Activated naive CD4-positive, alpha-beta T cell treated with anti-CD3 and anti-CD28 coated beads for 36 hours (primary cell): ENCODE measurements at places on chromosomes 2 and 18.

- DNase-seq, result no peak
Measured at GRCh38 chr2:192208848-192209247, 14.1 kb upstream of the TMEFF2 start.

DNA sequence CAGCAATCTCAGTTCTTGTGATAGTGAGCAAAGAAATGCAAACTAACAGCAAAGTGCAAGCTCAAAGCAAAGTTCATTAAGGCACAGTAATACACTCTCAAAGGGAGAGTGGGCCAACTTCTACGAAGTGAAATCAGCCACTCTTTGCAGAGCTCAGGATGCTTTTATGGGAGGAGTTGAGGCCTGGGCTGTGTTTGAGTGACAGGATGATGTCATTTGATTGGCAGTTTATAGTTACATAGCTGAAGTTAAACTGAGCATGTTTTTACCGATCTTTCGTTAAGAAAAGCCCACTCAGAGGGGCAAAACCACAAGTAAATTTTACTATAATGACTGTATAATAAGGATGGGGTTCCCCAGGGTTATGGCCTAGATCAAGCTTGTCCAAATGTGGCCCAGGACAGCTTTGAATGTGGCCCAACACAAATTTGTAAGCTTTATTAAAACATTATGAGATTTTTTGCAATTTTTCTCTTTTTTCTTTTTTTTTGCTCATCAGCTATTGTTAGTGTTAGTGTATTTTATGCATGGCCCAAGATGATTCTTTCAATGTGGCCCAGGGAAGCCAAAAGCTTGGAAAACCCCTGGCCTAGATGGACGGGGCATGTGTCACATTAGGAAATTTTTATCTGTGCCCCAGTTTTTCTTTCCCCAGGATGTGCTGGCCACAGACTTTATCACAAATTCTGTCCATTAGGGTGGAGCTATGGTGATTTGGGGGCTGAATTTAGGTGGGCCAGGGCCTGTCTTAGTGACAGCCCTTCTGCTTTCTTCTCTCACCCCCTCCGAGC lies 8.3 kb upstream of the DNAH7 start:
- no peak for DNase-seq

DNA sequence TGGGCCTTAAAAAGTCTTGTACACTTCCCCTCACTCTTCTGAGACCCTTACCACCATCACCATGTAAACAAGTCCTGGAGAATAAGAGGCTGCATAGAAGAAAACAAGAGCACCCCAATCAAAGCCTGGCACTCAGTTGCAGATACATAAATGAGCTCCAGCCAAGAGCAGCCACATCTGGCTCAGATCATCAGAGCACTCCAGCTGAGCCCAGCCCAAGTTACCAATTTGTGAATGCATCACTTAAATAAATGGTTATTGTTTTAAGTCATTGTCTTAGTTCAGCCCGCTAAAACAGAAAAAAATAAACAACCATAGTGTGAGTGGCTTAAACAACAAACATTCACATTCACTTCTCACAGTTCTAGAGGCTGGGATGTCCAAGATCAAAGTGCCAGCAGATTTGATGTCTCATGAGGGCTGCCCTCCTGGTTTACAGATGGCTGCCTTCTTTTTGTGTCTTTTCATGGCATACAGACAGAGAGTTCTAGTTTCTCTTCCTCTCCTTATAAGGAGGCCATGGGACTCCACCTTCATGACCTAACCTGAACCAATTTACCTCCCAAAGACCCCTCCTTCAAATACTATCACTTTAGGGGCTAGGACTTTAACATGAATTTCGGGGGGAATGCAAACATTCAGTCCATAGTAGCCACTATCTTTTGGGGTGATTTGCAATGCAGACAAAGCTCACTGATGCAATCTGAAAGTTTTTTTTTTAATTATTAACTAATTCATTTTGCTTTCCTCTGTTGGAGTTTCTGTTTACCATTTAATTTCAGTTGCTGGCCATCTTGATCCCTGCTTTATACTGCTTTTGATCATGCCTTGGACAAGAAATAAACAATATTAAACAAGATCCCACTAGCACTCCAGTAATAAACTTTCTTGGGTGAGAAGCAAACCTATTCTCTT lies 187.5 kb upstream of the ACVR2A start:
- no peak for DNase-seq

- DNase-seq, result no peak
Measured at GRCh38 chr2:67322353-67323001, 74.7 kb upstream of the ETAA1 start.

DNA sequence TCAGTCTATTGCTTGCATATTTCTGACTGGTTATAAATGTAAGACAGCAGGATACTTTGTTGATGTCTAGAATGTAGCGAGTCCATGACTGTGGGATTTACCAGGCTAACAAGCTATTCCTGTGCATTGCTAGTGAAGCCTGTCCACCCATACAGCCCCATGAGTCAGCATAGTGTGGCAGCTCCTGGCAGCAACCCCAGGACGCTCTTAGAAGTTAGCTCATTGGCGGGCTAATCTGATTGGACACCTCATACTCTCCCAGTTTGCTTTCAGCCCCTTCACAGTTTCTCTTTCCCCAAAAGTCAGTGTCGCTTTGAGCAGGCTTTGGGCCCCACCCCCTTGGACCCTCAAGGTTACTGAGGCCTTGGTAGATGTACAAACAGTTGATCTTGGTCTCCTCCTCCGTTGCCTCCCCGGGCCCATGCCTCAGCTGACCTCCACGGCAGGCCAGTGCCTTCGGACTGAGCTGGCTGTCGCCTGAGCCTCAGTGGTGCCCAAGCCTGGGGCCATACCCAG lies 48.0 kb downstream of the COA5 start:
- no peak for DNase-seq

- no peak for DNase-seq
Measured at GRCh38 chr2:105808423-105809096, 63.8 kb downstream of the NCK2 start.

- DNase-seq, result no peak
Measured at GRCh38 chr2:48048476-48049171, 142.3 kb upstream of the FBXO11 start.

- no peak for DNase-seq
Measured at GRCh38 chr2:96819876-96820511, 3.9 kb downstream of the CNNM3 start.

DNA sequence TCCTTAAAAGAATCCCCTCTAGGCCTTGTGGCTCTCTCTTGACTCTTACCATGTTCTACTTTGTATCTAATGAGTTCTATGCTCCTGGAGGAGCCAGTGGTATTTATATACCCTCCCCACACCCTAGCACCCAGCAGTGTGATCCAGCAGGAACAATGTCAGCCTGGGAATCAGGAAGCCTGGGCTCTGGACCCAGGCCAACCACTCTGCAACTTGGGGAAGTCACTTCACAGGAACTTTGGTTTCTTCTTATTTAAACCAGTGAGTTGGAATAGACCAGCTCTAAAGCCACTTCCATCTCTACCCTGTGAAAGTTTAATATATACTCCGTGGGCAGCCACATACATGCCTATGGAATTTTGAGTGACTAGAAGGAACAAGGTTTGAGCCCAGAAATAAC lies 11.6 kb upstream of the SPTBN1 start:
- no peak for DNase-seq

DNA sequence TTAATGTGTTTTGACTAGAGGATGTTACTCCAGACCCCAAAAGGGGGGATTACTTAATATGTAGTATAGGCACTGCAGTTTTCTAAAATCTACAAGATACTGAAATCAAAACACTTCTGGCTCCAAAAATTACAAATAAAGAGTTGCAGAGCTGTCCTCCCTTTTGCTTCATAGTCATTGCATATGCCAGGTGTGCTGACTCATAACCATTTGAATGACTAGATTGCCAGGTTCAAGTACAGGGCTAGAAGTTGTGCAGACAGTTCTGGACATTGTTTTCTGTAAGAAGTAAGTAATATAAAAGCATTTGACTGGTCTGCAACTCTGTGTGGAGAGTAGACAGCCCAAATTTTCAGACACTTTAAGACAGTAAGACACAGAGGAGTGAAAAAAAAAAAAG lies 6.7 kb downstream of the CWC22 start:
- DNase-seq, result no peak

DNA sequence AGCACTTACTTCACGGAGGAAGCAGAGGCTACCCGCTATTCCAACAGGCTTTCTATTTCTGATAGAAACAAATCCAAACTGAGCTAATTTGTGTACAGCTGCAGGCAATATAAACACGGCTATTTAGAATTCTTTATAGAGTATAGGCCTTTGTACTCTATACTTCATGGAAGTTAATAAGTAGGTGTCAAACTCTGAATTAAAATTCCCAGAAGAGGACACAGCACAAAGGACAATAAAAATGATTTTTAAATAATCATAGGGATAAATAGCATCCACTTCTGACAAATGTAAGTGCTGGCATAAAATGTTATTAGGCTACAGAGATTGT lies 261.5 kb downstream of the AFF3 start:
- no peak for DNase-seq

GRCh38 chr18:24616653-24617052 lies 156.2 kb downstream of the HRH4 start:
- DNase-seq, result no peak

DNA sequence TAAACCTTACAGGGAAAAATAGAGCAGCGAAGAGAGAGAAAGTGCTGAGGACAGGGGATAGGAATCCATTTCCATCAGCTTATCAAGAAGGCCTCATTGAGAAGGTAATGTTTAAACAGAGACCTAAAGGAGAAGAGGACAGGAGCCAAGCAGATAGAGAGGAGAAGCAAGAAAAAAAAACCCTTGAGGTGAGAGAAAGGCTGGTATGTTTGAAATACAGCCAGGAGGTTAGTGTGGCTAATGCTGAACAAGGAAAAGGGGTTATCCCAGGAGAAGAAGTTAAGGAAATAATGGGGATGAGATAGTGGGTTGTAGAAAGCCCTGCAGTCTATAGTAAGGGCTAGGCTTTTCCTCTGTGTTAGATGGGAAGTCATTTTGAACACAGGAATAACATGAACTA lies 90.8 kb downstream of the GRB14 start:
- DNase-seq, result no peak

GRCh38 chr2:172198908-172199307 lies 96.2 kb upstream of the DLX2 start:
- no peak for DNase-seq

DNA sequence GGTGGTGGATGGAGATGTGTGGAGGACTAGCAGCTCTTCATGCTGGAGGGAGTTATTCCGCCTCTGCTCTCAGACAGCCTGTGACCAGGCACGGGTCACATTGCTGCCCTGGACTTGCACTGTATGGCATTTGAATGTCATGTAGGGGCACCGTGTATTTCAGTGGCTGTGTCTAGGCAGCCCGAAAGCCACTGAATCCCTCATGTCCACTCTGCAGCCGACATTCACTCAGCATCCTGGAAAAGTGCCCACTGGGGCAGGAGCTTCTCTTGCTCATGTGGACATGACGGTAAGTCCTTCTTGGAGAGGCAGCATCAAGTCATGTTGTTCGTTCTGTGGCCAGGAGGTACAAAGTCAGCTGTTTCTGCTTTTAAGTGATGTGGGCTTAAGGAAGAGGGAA lies 127.9 kb downstream of the SH3RF3 start:
- DNase-seq, result no peak
